Fibroblast of the aortic adventitia (primary cell): ENCODE measurements at places on chromosomes 2 and 18.

DNA sequence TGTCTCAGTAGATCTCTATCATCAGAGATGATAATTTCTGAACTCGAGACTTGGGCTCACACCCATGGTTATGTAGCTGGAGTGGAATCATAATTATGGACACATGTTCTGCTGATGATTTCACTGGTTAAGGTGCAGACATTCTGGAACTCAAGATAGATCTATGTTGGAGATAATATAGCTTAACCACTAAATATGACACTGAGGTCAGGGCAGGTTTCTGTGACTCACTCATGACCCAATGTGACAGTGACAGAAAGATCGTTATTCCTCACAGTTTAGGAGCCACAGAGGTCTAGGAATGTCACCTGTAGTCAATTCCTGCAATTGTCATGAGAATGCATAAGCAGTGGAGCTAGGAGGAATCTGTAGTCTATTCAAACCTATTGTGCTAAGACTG is 828.6 kb downstream of the TRIB2 start:
- no peak for DNase-seq

DNA sequence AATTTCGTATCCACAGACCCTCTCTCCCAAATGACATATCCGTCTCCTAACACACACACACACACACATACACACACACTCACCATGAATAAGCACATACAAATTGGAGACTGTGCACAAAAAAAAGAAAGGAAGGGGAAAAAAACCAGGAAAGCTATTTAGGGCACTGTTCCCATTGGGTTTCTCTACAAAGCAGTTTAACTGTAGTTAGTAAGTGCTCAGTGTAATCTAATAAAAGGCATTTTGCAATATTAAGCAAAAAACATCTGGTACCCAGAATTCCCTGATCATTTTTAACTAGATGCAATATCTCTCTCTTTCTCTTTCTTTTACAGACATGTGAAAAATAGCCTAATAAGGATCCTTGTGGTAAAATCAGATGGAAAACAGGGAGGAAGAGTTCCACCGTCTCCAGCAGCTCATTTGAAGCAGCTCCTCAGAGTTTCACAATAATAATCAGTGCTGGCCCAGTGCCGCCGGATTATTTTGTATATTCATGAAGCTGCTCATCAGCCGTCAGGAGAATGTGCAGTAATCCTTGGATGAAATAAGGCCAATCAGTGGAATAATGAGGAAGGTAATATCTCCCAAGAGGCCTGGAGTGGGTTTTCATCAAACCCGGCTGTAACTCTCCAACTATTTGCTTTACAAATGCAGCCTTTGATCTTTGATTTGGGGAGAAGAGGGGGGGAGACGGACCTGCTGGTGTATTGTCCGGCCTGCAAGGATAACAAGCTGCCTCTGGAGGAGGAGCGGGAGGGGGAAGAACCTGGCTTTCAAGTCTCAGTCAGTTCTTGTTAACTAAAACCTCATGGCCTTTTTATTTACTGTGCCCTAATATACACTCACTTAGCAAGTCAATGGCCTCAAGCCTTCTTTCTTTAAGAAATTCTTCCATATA is 227.6 kb upstream of the SMIM21 start:
- no peak for DNase-seq

DNA sequence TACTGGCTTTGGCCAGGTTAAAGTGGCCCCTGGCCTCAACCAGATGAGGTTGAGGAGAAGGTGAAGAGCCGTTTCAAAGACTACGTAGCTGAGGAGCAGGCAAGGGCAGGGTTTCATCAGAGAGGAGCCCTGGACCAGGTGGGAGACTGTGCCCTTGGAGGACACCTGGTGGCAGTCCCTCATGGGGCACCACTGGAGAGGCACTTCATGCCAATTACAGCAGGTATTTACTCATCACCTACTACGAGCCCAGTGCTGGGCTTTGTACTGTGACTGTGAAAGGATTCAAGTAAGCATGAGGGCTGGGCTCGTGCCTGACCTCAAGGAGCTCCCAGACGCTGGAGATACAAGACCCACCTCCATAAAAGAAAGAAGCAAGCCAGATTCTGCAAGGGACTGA is 37.6 kb downstream of the SMAD7 start:
- DNase-seq: no peak

GRCh38 chr2:159879051-159879604 is 81.1 kb upstream of the CD302 start:
- peak; percentile 61 for DNase-seq

GRCh38 chr2:173555833-173556232 is 201.2 kb downstream of the CDCA7 start:
- peak; percentile 11 for DNase-seq

DNA sequence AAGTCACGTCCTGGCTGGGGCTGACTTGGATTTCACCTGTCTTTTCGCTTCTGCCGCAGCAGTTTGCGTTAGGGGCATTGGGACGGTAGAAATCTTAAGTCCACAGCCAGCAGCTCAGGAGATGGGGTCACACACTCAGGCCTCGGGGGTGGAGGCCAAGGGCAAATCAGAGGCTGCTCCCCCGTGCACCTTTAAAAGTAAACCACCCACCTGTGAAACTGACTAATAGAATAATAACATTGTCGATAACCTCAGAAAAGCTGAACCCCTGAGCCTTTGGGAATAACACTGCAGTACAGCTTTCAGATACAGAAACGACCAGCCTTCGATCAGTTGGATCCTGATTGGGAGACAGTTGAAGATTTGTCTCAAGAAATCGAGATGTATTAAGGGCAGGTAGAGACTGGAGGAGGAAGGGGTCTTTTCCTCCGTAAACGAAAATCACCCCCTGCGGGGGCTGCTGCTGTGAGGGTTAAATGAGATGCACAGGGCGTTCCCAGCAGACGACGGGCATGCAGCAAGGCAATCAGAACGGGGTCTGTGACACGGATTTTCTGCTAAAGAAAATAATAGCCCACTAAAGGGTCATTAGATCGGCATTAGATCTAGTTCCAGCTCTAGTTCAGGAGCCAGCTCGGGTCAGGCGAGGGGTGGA is 16.4 kb upstream of the NFATC1 start:
- no peak for DNase-seq

DNA sequence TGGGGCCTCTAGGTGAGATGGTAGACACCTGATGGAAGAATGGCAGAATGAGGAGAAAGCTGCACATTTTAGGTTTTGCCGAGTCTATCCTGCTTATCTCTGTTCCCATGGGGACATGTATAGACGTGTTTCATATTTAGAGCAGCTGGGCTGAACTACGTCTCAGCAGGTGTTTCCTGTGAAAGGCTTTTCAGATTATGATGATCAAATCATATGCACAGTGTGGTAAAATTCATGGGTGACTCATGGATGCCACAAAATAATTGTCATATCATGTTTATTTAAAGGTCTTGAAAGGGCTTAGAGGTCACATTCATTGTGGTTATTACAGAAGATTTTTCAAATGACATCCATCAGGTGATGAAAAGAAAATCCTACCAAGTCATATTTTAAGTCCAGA is 90.5 kb downstream of the ICOS start:
- no peak for DNase-seq

DNA sequence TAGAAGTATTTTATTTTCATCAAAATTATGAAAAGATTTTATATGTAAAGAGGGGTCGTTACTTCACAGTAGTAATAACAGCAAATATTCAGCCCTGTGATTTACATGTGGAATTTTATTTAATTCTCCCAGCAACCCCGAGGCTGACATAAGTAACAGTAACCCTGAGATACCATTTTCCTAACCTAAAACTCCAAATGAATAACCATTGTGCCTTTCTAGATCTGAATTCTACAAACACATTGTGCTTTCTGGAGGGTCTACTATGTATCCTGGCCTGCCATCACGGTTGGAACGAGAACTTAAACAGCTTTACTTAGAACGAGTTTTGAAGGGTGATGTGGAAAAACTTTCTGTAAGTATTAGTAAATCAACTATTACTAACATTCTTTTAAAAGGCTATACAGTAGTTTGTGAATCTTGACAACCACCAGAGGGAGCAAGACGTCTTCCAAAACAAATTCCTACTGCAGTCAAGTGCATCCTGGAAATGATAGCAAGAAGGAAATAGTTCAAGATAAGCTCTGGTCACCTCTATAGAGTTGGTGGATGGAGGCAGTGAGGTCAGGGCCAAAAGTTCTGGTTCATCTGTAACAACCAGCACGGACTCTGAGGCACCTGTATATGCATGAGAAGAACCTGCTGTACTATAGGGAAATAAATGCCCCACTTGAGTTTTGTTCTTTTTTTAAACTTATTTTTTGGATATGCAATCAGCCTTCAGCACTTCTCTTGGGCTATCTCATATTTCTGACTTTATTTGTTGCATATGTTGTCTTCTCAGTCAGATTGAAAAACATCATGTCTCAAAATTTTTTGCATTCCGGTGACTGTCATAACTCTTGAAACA is 37.4 kb downstream of the ACTR2 start:
- peak; percentile 94 for DNase-seq

GRCh38 chr2:70655786-70656185 is 102.2 kb upstream of the TGFA start:
- DNase-seq: no peak

DNA sequence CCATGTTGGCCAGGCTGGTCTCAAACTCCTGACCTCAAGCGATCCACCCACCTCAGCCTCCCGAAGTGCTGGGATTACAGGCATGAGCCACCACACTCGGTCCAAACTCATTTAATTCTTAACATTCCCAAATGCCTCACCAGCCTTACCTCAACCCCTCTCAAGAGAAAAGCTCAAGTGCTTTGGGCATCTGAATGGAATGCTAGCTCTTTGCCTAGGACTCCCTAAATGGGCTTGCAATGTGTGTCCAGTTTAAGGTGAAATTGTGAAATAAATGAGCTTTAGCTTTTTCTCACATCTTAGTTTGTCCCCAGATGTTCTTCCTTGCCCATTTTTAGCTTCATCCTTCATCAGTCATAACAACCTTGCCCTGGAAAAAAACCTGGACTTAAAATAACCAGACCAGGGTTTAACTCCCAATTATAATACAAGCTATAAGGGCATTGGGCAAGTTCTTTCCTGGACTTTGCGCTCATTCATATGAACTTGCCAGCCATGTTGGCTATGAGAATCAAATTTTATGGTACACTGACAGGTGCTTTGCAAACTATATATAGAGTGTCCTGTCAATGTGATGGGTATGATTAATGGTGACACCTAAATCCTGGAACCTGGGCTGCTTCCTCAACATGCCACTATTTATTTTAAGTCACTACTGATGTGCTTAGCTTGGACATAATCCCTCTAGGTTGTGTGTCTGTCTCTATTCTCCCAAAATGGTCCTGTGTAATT is 95.1 kb upstream of the SERPINE2 start:
- DNase-seq: no peak

GRCh38 chr2:171452773-171453172 is 18.7 kb downstream of the DCAF17 start:
- DNase-seq: no peak

- DNase-seq: no peak
Measured at GRCh38 chr2:95376311-95377215, 25.9 kb upstream of the FAHD2A start.

- DNase-seq: no peak
Measured at GRCh38 chr2:202023198-202023903, 10.3 kb upstream of the FZD7 start.

GRCh38 chr2:161344692-161345091 is 36.5 kb downstream of the PSMD14 start:
- DNase-seq: no peak

GRCh38 chr18:24989760-24990593 is 362.0 kb downstream of the ZNF521 start:
- no peak for DNase-seq

- DNase-seq: no peak
Measured at GRCh38 chr2:156511803-156512202, 75.6 kb downstream of the GPD2 start.

GRCh38 chr2:30266051-30266621 is 34.8 kb downstream of the LBH start:
- no peak for DNase-seq

GRCh38 chr2:8558096-8558495 is 123.8 kb upstream of the ID2 start:
- no peak for DNase-seq

DNA sequence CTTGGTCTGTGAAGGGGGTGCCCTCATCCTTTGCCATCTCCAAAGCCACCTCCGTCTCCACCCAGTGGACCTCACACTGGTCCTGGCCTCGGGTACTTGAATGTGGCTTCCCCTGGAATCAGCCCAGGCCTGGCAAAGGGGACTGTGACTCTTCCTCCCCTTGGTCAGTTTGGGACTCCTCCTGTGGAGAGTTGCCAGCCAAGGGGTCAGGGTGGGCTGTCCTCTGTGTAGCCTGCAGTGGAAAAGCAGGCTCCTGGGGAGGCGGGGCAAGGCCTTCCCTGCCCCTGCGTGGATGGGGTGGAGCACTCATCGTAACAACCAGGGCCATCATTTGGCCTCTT is 59.8 kb downstream of the INHBB start:
- DNase-seq: no peak

DNA sequence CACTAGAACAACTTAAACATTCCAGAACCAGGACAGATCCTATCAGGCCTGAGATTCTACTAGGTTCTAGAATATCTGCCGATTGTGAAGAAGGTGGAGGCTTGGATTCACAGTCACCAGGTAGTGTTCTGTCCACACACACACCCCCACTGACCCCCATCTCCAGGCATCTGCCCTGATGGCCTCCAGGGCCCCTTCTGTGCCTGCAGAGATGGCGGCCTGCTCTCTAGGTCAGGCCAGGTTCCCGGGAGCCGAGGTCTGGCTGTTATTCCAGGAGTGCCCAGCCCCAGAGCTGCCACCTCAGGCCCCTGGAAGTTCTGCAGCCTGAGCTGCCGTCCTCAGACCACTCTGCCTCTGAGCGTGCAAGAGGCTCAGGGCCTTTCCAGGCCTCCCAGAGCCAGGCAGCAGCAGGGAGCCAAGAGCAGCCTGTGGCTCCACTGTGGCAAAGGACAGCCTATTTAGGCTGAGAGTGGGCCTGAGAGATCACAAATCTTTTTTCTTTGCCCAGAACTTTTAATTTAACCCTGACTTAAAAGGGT is 96.2 kb upstream of the ASAP2 start:
- DNase-seq: no peak

DNA sequence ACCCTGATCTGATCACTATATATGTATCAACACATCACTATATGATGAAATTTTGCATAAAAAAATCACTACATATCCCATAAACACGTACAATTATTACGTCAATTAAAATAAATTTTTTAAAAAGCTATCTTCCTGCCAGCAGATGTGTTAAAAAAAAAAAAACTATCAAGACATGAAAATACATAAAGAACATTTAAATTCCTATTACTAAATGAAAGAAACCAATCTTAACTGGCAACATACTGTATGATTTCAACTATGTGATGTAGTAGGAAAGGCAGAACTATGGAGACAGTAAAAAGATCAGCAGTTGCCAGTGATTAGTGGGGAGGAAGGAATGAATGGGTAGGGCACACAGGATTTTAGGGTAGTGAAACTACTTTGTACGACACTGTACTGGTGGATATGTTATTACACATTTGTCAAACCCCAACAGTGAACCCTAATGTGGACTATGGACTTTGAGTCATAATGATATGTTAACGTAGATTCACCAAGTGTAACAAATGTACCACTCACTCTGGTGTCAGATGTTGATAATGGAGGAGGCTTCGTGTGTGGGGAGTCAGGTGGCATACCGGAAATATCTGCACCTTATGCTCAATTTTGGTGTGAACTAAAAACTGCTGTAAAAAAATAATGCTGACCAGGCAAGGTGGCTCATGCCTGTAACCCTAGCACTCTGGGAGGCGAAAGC is 27.4 kb downstream of the USP34 start:
- DNase-seq: no peak

GRCh38 chr2:80706951-80707350 is 402.4 kb upstream of the LRRTM1 start:
- DNase-seq: no peak

GRCh38 chr2:207046724-207047123 is 107.4 kb downstream of the CPO start:
- DNase-seq: peak; percentile 38
